H54 (cell line): ENCODE measurements at places on chromosomes 6 and 20.

GRCh38 chr20:34871320-34871926 is 1.2 kb downstream of the GGT7 start:
- no peak for DNase-seq

DNA sequence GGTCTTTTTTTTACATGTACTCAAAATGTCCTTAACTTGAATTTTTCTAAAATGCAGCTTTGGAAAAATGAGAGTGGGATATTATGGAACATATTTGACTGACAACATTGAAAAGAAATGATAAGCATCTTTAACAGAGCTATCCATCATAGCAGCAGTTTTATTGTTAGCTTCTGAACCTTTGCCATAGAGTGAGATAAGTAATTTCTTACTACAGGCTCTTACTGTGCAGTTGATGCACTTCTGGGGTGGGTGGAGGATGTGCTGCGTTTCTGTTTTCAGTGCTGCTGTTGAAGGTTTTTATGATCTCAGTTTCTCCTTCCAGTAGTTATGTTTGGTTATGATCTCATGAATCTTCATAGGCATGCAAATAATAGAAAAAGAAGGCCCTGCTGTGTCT is 267.0 kb downstream of the TMEM242 start:
- DNase-seq, result no peak

GRCh38 chr20:59888050-59888449 is 45.4 kb downstream of the SYCP2 start:
- DNase-seq, result no peak

DNA sequence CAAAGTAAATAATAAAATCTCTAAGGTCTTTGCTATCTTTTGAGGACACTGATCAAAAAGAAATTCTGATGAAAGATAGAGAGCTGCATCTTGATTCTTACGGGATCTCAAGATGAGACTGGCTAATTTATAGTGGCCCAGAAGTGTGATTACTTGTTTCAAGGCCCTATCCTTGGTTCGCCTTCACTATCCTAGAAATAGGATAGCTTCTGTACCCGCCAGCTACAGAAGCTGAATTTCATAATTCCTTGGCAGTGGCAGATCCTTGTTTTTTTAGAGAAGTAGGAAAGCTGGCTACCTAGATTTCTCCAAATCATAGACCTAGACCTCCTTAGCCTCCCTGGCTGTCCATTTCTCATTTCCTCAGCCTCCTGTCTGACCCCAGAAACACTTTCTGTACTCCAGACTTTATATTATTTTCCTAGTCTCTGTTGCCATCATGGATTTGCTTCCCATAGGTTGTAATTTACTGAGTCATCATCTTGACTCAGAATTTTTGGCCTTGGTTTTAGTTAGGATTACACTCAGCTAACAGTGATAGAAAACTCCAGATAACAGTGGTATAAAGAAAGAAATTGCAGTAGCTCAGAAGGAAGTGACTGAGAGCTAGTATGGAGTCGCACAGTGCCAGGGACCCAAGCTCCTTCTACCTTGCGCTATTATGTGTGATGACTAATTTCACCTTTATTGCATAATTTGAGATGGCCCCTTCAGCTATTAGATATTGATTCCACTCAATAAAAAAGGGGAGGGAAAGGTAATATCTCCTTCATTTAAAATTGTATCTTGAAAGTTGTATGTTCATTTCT is 27.7 kb downstream of the PHF3 start:
- peak; percentile 11 for DNase-seq

GRCh38 chr6:131660195-131660594 is 23.1 kb downstream of the ENPP3 start:
- DNase-seq, result no peak
